Left cardiac atrium (tissue), 4 donors: ENCODE measurements at places on chromosomes 16 and 17.

GRCh38 chr17:74531231-74531761 lies at the start of gene CD300LB:
CD300LB (minus strand) TSS chr17:74531475; CDS start chr17:74531350, 125 bp downstream.
- peak; percentile 13 for DNase-seq

- DNase-seq: no peak
These were observed 8.4 kb downstream of the PER1 start for GRCh38 chr17:8143581-8144400.

DNA sequence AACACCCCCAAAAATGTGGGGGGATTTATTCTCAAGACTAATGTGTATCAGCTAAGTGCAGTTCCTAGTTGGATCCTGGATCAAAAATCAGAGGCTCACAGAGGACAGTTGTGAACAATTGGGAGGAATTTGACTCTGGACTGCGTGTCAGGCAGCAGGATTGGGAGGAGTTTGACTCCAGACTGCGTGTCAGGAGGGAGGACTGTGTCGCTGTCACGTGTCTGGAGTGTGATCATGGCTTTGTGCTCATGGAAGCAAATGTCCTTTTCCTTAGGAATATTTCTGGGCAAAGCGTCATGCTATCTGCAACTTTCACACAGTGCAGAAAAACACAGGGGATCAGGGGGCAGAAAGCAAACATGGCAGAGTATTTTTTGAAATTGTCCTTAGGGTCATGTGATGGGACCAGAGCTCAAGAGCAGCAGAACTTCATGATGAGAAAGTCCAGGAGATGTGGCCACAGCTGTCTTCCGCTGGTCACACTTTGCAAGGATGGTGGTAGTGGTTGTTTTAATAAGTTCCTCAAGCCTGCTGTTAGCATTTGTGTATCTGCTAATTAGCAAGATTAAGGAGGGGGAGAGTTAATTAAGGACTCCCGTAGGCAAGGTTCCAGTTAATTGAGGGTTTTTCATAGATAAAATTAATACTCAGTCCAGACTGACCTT lies 122.0 kb upstream of the CHMP6 start:
- DNase-seq: no peak

GRCh38 chr16:31080756-31081419 lies 6.7 kb downstream of the ZNF646 start:
- no peak for DNase-seq

DNA sequence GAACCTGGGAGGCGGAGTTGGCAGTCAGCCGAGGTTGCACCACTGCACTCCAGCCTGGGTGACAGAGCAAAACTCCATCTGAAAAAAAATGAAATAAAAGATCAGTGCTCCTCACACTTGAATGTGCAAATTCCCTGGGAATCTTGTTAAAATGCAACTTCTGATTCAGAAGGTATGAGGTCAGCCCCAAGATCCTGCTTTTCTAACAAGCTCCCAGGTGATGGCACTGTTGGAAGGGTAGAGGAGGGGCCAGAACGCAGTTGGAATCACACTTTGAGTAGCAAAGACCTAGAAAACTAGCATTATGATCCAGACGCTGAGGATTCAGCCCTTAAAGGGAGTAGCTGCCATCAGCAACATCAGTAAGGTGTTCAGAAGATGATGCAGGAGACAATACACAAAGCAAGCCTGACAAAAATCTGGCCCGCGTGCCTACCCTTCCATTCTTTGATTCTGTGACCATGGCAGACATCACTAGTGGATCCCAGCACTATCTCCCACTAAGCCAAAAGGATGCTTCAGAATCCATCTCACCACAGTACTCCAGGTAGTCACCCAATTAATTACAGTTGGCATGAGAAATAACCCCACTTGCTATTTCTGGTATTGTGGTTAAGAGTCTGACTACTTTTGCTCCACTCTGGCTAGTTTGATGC lies 33.1 kb upstream of the MEIOC start:
- no peak for DNase-seq

DNA sequence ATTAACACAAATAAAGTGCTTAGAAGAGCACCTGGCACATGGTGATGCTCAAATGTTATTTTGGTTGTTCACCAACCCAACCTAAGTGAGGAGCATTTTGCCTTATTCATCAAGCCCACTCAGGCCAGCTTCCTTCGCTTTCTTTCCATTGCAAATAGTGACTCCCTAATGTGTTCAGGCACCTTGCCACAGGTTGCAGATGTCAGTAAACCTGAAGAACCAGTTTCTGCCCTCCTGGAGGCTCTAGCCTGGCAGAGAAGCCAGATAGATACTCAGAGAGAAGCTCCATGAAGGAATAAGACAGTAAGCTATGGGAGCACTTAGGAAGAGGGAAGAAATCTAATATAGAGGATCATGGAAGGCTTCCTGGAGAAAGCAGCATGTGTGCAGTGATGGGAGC lies 23.9 kb downstream of the GPR139 start:
- no peak for DNase-seq

GRCh38 chr17:35977509-35977908 lies 3.8 kb downstream of the CCL16 start:
- no peak for DNase-seq

- no peak for DNase-seq
These were observed 456.3 kb upstream of the ERCC4 start for GRCh38 chr16:13463619-13464018.

- DNase-seq: peak; percentile 44
These were observed 44.0 kb downstream of the GPRC5B start for GRCh38 chr16:19840524-19841110.

DNA sequence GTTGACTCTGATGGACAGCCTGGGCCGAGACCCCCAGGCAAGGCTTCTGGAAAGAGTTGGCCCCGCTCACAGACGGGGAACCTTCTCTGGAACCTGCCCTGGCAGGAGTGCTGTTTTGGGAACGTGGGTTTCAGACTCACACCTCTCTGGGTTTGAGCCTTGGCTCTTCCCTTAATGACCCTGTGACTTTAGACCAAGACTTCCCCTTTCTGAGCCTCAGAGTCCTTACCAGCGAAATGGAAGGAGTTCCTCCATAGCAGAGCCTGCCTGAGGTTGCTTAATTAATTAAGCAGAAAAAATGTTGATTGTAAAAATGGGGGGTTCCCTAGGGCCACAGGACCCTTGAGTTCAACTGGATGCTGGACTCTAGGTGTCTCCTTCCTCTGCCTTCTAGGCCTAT lies 408.2 kb downstream of the SEC14L1 start:
- no peak for DNase-seq

- no peak for DNase-seq
These were observed 11.5 kb downstream of the DLG4 start for GRCh38 chr17:7208027-7208571.

GRCh38 chr17:1153795-1154546 lies 25.8 kb downstream of the ABR start:
- DNase-seq: peak; percentile 75
